ENCODE measurements at places on chromosomes 13 and 19. TPM values are rescaled to one million over a fixed set of nuclear protein-coding genes. Genes with fewer than 3 reads are reported as not detected.

Gene ZNF667
- polyA plus RNA-seq: 2.4 TPM

Gene SPRED3
- polyA plus RNA-seq: 0.01 TPM

DNA sequence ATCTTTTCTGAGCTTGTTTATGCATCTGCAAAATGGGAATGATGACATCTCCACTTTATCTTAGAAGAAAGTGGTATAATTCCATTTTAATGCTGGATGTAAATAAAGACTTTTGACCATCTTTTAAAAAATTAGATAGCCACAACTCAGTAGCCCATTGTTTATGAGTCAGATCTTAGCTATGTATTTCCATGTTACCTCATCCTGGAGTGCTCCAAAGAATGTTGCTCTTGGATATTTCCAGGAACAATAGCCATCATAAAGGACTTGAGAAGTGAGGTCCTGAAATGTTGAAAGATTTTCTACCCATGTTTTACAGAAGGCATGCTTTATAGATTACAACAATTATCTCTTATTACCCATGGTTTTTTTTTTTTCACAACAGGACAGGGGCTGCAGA is 229.3 kb upstream of the EDNRB start:
- DNase-seq: no peak

DNA sequence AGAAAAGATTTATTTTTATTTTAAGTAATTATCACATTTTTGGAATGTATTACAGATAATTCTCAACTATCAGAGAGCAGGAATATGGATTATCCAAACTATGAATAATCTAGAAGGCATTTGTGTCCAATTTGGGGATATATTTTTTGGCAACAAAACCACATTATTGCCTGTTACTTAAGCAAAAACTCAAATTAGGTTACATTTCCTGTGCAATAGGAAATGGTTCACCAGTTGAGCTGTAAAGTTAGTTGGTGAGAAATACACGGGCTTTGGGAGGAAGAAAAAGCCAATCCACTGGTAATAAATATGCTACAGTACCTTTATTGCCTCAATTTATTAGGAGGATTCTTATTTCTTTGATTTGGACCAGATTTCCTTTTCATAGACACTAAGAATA is 1075.2 kb downstream of the PCDH9 start:
- DNase-seq: no peak
